Non-pigmented ciliary epithelial cell (primary cell): ENCODE measurements at places on chromosomes 6 and 20.

- DNase-seq, result no peak
Measured at GRCh38 chr6:27043244-27043643, 204.3 kb upstream of the PRSS16 start.

DNA sequence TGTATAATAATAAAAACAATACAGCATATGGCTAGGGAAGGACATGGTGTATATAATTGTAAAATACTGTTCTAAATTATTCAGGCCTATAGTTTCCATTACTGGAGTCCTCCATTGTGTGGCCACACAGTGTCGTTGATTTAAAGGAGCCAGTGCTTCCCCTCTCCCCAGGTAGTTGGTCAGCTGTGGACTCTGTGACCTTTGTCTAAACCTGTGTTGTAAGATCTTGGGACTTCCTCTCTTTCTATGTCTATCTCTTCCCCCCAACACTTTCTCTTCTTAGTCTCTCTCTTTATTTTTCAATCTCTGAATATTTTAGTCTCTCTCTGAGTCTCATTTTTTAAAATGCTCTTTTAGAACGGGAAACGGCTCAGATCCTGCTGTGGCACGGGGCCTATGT is 35.6 kb downstream of the BRPF3 start:
- no peak for DNase-seq

- DNase-seq, result no peak
Measured at GRCh38 chr20:2610941-2611720, 41.3 kb upstream of the NOP56 start.

DNA sequence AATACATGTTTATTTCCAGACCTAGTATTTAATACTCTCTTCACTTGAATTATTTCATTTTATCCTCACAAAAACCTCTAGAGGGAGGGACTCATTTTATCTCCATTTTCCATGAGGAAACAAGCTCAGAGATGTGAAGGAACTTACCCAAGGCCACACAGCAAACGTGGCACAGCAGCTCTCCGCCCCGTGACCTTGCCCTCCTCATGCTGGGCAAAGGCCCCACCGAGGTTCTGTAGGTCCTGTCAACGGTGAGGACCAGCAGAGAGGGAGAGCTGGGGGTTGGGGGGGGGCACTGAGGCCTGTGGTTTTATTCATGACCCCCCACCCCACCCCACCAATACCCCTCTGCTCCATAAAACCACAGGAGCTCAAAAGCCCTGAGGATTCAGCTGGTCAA is 40.9 kb upstream of the TLDC2 start:
- DNase-seq, result no peak

DNA sequence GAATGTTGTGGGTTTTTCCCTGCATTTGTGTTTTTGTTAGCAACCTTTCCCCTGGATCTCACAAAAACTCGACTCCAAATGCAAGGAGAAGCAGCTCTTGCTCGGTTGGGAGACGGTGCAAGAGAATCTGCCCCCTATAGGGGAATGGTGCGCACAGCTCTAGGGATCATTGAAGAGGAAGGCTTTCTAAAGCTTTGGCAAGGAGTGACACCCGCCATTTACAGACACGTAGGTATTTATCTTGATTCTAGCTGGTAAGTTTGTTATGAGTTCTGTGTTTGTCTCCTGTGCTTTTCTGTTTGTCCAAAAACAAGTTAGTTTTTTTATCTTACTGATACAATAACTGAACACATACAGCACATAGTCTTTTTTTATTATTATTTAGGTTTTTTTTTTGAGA is 3.0 kb downstream of the SLC25A27 start:
- DNase-seq, result no peak

DNA sequence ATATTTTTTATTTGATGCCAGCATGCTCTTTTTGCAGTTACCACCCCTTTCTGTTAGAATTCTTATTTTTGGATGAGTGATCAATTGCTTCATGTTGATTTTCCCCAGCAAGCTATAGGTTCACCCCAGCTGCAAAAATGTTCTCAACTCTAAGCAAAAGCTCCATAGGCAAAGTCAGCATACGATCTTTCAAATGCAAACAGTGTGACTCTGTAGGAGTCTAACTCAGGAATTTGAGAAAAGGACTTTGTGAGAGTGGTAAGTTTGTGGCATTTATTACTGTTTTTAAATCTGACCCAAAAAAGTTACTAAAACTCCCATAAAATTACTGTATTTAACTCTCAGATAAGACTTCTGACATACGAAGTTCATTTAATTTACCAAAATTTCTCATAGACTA is 134.9 kb upstream of the HSF2 start:
- no peak for DNase-seq

DNA sequence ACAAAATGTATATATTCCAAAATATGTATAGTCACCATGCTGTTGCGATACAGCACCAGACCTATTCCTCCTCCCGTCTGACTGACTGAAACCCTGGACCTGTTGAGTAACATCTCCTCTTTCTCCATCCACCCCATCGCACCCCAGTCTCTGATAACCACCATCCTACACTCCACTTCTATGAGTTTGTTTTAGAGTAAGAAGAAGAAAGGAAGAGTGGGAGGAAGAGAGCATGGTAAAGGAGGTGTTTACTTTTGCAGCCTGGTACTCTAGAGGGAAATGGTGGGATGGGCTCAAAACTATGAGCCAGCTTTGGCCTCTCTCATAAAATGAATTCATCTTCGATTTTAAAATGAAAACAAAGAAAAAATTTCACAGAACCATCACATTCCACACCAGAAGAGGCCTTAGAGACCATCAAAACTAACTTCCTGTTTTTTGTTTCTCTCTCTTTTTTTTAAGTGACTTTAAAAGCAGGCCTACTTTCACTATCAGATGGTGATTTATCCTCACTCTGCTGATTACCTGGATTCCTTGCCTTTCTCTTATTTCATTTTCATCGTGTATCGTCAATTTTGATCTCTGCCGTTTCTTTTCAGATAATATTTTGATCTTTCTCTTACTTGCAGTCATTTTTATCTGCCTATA is 16.8 kb upstream of the FUCA2 start:
- no peak for DNase-seq

- DNase-seq, result no peak
Measured at GRCh38 chr20:22801528-22801927, 217.2 kb upstream of the FOXA2 start.
